ENCODE measurements at places on chromosomes 3 and 15.

DNA sequence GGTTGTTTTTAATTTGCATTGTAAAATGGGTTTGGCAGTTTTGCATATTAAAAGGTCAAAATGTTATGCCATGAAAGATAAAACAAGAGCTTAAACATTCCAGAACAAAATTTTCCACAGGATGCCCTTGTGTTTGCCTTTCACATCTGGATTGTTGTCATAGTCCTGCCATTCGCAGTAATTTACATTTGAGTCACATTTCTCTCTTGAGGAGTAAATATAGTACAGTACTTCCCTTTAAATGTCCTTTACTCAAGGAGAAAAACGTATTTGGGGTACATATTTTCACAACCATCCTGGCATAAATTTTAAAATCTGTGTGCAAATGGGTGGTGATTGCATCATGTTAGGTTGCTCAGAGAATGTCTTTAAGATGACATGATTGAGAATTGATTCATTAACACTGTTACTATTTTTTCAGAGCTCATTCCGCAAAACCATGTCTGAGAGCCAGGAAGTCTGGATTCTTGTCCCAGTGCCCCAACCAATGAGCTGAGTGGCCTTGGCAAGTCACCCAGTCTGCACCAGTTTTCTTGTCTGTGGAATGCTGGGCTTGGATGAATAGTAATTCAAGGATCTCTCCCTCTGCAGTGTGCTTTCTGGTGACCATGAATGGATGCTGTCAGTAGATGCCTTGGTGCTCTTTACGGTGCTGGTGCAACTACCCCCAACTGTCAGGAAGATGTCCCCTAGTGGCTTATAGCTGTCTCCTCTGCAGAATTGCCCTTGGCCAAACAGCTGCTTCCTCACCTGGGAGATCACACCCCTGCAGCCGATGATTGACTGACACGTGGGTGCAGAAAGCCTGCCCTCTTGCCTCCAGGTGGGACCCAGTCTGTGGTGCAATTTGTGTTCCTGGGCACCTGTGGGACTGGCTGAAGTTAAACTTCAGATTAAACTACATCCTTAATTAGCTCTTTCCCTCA lies 43.0 kb downstream of the ABHD5 start:
- DNase-seq = no peak

GRCh38 chr3:72354486-72354885 lies 493.8 kb downstream of the SHQ1 start:
- DNase-seq = no peak

- DNase-seq = no peak
These were observed 450.6 kb upstream of the ARHGEF26 start for GRCh38 chr3:153670577-153670976.

DNA sequence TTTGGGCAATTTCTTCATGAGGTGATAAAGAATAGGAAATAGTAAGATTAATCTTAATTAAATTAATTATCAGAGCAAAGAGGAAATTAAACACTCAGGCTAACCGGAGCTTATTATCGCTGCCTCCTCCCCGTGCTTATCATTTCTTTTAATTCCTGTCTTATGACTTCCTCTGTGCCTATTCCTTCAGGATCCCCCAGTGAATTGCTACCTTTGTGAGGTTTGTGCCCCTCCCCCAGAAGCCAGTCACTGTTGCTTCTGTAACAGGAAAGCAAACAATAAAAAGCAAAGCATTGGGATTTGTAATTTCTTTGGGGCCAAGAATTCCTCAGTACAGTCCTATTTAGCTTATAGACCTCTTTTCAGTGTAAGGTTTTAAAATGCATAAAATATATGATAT lies 164.5 kb downstream of the CADPS start:
- no peak for DNase-seq

GRCh38 chr3:31278532-31278931 lies 254.2 kb upstream of the STT3B start:
- DNase-seq = no peak
